Neuronal stem cell (in vitro differentiated cells): ENCODE measurements at places on chromosomes 5 and 9.

GRCh38 chr9:426976-427375 is 212.3 kb downstream of the DOCK8 start:
- no peaks in the 10 kb centered on the region for H3K36me3 ChIP-seq
- no peak for DNase-seq
- H3K27me3 ChIP-seq, result no peaks in the 10 kb centered on the region
- H3K27ac ChIP-seq, result no peak overlapping the region
- H3K4me3 ChIP-seq, result no peak overlapping the region

- no peaks in the 10 kb centered on the region for H3K36me3 ChIP-seq
- peak overlapping the region; percentile 25 for H3K27ac ChIP-seq
- DNase-seq, result no peak
Observed at GRCh38 chr5:107593009-107593408, 77.7 kb downstream of the EFNA5 start.

DNA sequence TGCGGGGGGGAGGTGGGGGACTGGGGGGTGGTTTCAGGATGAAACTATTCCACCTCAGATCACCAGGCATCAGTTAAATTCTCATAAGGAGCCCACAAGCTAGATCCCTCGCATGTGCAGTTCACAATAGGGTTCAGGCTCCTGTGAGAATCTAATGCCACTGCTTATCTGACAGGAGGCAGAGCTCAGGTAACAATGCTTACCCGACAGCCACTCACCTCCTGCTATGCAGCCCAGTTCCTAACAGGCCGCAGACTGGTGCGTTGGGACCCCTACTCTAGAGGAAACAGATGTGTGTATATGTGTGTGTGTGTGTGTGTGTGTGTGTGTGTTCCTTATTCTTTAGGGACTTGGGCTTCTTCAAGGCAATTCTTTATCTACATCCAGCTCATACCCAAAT is 352.3 kb upstream of the CCNH start:
- no peaks in the 10 kb centered on the region for H3K4me1 ChIP-seq
- DNase-seq, result no peak
- H3K36me3 ChIP-seq, result no peaks in the 10 kb centered on the region
- no peak overlapping the region for H3K27ac ChIP-seq
- no peak overlapping the region for H3K4me3 ChIP-seq
- H3K27me3 ChIP-seq, result no peaks in the 10 kb centered on the region

DNA sequence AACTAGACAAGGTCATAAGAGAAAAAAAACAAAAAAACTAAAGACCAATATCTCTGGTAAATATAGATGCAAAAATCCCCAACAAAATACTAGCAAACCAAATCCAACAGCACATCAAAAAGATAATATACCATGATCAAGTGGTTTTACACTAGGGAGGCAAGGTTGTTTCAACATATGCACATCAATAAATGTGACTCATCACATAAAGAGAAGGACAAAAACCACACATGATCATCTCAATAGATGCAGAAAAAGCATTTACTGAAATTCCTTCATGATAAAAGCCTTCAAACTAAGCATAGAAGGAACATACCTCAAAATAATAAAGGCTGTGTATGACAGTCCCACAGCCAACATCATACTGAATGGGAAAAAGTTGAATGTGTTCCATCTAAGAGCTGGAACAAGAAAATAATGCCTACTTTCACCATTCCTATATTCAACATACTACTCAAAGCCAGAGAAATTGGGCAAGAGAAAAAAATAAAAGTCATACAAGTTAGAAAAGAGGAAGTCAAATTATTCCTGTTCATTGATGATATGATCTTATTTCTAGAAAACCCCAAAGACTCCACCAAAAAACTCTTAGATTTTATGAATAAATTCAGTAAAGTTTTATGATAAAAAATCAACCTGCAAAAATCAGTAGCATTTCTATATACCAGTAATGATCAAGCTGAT is 72.2 kb upstream of the FAM169A start:
- H3K27ac ChIP-seq, result no peak overlapping the region
- no peak overlapping the region for H3K4me3 ChIP-seq
- no peaks in the 10 kb centered on the region for H3K27me3 ChIP-seq
- H3K4me1 ChIP-seq, result peaks cover 7% of the 10 kb centered on the region

- H3K4me1 ChIP-seq, result peaks cover 50% of the 10 kb centered on the region
- H3K36me3 ChIP-seq, result no peaks in the 10 kb centered on the region
- H3K4me3 ChIP-seq, result no peak overlapping the region
- peaks cover 3% of the 10 kb centered on the region for H3K27me3 ChIP-seq
- no peak overlapping the region for H3K27ac ChIP-seq
Observed at GRCh38 chr9:129282731-129283211, 104.7 kb upstream of the IER5L start.

DNA sequence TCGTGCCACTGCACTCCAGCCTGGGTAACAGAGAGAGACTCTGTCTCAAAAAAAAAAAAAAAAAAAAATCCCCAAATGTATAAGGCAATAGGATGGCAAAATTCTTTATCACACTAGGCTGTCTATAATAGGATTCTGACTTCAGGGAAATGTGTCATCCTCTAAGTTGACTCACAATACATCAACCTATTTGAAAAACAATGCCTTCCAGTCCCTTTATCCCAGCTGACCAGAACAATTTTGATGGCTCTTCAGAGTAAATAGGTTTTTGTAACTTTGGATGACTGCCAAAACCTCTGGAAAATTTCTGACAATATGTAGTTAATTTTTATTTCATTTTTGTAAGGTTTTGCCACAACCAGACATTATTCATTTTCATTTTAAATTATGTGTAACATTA is 184.1 kb downstream of the CCDC192 start:
- no peak overlapping the region for H3K27ac ChIP-seq
- no peak for DNase-seq
- no peak overlapping the region for H3K4me3 ChIP-seq
- H3K36me3 ChIP-seq, result no peaks in the 10 kb centered on the region
- no peaks in the 10 kb centered on the region for H3K27me3 ChIP-seq

DNA sequence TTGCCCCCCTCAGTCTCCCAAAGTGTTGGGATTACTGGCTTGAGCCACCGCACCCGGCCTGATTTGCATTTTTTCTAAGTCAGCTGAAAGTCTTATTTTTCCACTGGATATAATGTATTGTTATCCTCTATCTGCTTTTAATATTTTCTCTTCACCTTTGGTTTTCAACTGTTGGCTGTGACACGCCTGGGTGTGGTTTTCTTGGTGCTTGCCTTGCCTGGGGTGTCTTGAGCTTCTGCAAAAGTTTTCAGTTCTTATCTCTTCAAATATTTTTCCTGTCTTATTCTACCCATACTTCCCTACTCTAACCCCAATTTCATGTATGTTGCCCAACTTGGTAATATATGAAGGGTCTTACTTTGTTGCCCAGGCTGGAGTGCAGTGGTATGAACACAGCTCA is 4.3 kb upstream of the MXD3 start:
- DNase-seq, result no peak
- no peak overlapping the region for H3K4me3 ChIP-seq
- H3K27me3 ChIP-seq, result no peaks in the 10 kb centered on the region
- H3K4me1 ChIP-seq, result peaks cover 6% of the 10 kb centered on the region
- H3K36me3 ChIP-seq, result peaks cover 2% of the 10 kb centered on the region
- H3K27ac ChIP-seq, result no peak overlapping the region

GRCh38 chr9:111838439-111838838 is 43.7 kb upstream of the SHOC1 start:
- no peak for DNase-seq
- no peaks in the 10 kb centered on the region for H3K27me3 ChIP-seq
- H3K4me1 ChIP-seq, result no peaks in the 10 kb centered on the region
- no peak overlapping the region for H3K27ac ChIP-seq
- H3K4me3 ChIP-seq, result no peak overlapping the region
- no peaks in the 10 kb centered on the region for H3K36me3 ChIP-seq

- no peaks in the 10 kb centered on the region for H3K36me3 ChIP-seq
- no peak overlapping the region for H3K4me3 ChIP-seq
- H3K4me1 ChIP-seq, result peaks cover 19% of the 10 kb centered on the region
- DNase-seq, result no peak
- no peaks in the 10 kb centered on the region for H3K27me3 ChIP-seq
- no peak overlapping the region for H3K27ac ChIP-seq
Observed at GRCh38 chr5:150279330-150280020, 10.1 kb downstream of the CAMK2A start.

DNA sequence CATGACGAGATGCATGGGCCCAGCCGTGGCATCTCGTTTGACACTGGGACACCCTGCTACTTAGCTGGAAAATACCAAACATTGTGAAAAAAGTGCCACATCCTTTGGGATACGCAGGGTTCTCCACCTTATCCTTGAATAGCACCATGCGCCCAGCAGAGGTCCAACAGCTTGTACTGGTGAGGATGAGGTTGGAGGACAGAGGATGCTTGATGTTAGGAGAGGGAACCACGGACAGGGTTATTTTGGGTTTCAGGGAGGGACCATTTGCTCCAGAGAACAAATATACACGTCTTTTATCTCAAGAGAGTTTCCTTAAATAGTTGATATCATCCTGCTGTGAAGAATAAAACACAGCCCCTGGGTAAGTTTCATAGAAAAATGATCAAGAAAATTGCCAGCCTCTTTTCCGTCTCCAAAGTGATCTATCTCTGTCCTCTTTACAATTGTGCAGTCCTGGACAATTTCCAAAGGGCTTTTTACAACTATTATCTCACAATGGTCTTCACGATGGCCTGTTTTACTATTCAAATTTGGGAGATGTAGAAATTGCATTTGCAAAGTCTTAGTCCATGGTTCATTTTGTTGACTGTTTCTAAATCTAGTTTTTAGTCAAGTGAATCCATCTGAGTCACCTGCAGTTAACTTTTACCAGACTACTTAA is 19.9 kb upstream of the FRRS1L start:
- peaks cover 71% of the 10 kb centered on the region for H3K27me3 ChIP-seq
- H3K4me1 ChIP-seq, result peaks cover 4% of the 10 kb centered on the region
- no peaks in the 10 kb centered on the region for H3K36me3 ChIP-seq
- no peak overlapping the region for H3K27ac ChIP-seq
- no peak for DNase-seq

DNA sequence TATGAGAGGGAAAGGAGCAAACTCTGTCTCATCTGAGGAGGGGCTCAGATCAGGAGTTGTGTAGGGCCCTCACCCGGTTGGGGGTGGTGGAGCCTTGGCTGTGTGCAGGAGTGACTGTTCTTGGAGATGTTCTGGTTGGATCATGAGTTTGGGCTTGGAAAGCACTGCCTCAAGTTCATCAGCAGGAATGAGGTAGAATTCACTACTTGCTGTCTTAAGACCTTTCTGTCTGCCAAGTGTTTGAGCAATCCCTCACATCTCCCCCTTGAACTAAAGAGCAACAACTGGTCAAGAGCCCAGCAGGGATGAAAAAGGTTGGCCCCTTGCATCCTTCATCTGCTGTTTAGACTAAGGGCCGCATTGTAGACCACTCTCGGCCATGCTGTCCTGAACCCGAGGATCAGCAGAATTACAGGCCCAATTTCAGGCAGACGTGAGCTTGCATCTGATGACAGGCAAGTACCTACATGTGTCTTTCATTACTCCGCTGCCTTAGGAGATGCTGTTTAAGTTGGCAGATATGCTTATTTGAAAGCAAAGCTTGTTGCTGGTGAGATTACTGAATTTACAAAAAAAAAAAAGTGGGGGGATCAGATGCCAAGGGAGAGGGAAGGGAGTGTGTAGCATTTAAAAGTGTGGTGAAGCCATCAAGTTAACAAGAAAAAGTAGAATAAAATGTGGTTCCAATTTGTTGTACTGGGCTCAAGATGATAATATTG is 36.4 kb downstream of the PIK3R1 start:
- DNase-seq, result no peak
- H3K4me1 ChIP-seq, result peaks cover 16% of the 10 kb centered on the region
- H3K4me3 ChIP-seq, result no peak overlapping the region
- no peak overlapping the region for H3K27ac ChIP-seq

DNA sequence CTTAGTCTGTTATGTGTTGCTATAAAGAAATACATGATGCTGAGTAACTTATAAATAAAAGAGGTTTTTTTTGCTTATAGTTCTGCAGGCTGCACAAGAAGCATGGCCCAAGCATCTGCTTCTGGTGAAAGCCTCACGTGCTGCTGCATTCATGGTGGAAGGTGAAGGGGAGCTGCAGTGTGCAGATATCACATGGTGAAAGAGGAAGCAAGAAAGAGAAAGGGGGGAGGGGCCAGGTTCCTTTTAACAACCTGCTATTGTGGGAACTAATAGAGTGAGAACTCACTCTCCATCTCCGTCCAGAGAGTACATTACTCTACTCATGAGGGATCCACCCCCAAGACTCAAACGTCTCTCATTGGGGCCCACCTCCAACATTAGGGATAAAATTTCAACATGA is 12.5 kb upstream of the PARP8 start:
- no peak overlapping the region for H3K4me3 ChIP-seq
- H3K27ac ChIP-seq, result no peak overlapping the region
- no peaks in the 10 kb centered on the region for H3K4me1 ChIP-seq
- H3K36me3 ChIP-seq, result no peaks in the 10 kb centered on the region
- H3K27me3 ChIP-seq, result no peaks in the 10 kb centered on the region

- H3K27ac ChIP-seq, result no peak overlapping the region
- no peaks in the 10 kb centered on the region for H3K36me3 ChIP-seq
- DNase-seq, result no peak
- H3K4me1 ChIP-seq, result peaks cover 8% of the 10 kb centered on the region
Observed at GRCh38 chr5:35857606-35858205, 1.0 kb downstream of the IL7R start.

GRCh38 chr9:113677569-113677968 is 198.5 kb upstream of the ZNF618 start:
- H3K4me1 ChIP-seq, result no peaks in the 10 kb centered on the region
- no peak overlapping the region for H3K4me3 ChIP-seq
- H3K27me3 ChIP-seq, result peaks cover 27% of the 10 kb centered on the region
- no peak for DNase-seq

DNA sequence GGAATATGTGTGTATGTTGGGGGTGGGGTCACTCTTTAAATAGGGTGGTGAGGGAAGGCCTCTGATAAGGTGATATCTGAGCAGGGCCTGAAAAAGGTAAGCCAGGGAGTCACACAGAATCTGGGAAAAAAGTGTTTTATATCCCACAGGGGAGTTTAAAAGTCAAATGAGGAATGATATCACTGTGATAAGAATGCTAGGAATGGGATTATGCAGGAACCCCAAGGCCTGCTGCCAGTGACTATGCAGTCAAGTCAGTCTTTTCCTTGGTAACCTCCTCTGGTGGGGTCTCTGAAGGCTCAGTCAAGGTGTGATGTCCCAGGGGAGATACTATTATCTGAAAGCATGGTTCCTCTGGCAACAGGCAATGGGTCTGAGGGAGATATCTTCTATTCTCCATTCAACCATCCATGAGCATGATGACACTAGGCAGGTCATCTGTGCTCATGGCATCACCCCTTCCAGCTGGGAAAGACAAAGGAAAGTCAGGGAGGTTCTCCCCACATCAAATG is 53.5 kb downstream of the GRIA1 start:
- H3K4me3 ChIP-seq, result no peak overlapping the region
- peaks cover 4% of the 10 kb centered on the region for H3K4me1 ChIP-seq
- no peak for DNase-seq
- no peaks in the 10 kb centered on the region for H3K27me3 ChIP-seq
- no peaks in the 10 kb centered on the region for H3K36me3 ChIP-seq
- no peak overlapping the region for H3K27ac ChIP-seq

- H3K4me1 ChIP-seq, result no peaks in the 10 kb centered on the region
- DNase-seq, result no peak
- H3K4me3 ChIP-seq, result no peak overlapping the region
- H3K36me3 ChIP-seq, result no peaks in the 10 kb centered on the region
- H3K27me3 ChIP-seq, result no peaks in the 10 kb centered on the region
- H3K27ac ChIP-seq, result no peak overlapping the region
Observed at GRCh38 chr5:73531356-73531755, 33.1 kb downstream of the BTF3 start.

- H3K27ac ChIP-seq, result no peak overlapping the region
- DNase-seq, result no peak
- no peaks in the 10 kb centered on the region for H3K36me3 ChIP-seq
- H3K4me1 ChIP-seq, result no peaks in the 10 kb centered on the region
- H3K27me3 ChIP-seq, result no peaks in the 10 kb centered on the region
Observed at GRCh38 chr9:94159069-94159939, 75.0 kb downstream of the PTPDC1 start.
